ENCODE measurements at places on chromosomes 11 and 22.
A peak's percentile ranks its signal among the peaks of the same experiment; 100 is the strongest.

DNA sequence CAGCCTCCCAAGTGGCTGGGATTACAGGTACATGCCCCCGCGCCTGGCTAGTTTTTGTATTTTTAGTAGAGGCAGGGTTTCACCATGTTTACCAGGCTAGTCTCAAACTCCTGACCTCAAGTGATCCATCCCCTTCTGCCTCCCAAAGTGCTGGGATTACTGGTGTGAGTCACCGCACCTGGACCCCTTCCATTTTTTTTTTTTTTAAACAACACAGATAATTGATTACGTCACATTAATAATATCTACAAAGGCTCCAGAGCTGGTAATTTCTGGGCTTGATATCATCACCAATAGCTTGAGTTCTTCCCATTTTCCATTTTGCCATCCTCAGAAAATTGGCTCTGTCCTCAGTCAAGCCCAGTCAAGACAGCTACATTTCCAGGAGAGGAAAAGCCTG is 7.2 kb downstream of the TTLL1 start:
- DNase-seq = no peak

DNA sequence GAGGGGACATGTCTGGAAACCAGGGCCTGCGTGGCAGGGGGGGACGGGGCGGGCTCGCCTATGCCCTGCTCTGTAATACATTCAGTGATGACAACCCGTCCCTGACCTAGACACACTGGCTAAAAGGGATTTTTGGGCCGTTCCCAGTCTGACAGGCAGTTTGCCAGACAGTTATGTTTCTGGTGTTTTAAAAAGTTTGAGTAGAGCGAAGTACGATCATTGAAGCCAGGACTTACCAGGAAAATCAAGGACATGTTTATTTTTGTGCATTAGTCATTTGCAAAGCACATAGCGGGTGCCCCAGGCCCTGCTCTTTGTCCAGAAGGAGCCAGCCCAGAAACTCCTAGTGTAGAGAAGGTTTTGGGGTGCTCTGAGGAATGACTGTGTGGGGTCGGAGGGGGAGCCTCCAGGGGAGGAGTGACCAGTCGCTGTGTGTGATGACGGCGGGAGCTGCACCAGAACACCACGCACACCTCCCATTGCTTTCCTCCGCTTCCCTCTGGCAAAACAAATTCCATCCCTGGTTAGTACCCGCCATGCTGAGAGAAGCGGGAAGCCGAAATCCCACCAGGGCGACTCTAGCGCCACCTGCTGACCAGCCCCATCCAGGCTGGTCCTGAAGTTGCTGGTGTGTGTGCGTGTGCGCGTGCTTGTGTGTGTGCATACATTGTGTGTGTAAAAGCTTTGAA is 50.8 kb downstream of the FBLN1 start:
- DNase-seq = peak; percentile 19

DNA sequence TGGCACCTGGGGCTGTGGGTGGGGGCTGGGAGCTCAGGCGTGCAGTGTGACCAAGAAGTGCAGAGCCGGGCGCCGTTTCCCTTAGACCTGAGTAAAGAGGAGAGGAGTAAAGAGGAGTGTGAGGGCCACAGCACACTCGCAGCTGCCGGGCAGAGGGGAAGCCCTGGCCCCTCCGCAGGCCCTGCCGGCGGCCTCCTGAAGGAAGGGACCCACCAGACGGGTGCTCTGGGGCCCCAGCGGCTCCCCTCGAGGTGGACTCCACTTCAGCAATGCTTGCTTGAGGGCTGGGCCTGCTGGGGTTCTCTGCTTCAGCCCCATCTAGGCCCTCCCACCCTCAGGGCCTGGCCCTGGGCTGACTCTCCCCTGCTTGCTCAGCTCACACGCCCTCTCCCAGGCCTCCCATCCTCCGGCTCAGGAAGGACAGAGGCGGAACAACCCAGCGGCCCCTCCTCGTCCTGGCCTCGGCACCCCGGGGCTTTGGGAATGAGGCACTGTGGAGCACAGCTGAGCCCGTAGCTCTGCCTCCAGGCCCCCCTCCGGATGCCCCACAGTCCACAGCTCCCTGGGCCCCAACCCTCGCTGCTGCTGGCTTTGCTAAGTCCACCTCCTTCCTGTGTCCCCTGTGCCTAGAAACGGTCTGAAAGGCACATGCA is 1198.7 kb downstream of the BRD1 start:
- no peak for DNase-seq

DNA sequence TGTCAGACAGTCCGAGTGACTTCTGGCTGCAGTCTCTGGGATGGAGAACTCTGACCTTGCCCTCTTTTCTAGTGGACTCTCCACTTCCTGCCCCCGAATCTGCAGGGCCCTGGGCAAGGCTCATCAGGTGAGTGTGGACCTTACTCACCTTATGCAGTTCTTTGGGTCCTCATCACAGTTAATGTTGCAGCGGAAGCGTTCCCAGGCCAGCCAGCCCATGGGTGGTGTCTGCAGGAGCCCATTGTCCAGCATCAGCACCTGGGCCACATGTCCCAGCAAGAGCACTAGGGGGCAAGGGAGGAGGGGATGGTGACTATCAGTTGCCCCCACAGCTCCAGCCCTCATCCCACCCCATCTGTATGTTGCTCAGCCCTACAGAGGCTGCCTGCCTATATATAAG is 2.3 kb downstream of the NAGA start:
- DNase-seq = no peak

DNA sequence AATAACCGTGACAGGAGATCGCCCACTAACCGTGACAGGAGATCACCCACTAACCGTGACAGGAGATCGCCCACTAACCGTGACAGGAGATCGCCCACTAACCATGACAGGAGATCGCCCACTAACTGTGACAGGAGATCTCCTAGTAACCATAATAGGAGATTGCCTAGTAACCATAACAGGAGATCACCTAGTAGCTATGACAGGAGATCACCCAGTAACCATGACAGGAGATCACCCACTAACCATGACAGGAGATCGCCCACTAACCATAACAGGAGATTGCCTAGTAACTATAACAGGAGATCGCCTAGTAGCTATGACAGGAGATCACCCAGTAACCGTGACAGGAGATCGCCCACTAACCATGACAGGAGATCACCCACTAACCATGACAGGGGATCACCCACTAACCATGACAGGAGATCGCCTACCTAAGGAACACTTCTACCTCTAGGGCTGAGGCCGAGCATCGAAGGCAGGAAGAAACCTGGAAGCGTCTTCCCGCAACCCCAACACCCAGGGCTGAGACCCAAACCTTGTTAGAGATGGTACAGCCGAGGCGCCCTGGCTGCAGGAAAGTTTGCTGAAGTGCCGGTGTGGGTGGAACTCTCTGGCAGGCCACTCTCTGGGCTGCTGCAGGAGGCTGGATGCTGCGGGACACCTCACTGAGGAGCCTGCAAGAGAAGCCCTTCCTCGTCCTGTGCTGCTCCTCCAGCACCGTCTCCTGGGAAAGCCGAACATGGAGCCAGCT is 67.5 kb upstream of the THY1 start:
- no peak for DNase-seq

DNA sequence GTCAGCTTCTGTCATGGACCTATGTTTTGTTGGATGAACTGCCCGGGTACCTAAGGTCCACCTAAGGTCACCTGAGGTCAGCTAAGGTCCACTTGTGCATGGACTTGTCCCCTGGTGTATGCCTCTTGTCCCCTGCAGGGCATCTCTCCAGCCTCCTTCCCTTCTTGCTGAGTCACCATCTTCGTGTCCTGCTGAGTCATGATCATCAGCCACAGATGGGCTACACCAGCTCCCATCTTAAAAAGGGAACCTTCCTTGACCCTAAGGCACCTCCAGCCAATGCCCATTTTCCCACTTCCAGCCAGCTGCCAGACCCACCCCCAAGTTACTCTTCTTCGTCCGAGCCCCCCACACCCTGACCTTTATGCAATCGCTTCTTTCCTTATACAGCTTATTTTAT is 544.9 kb downstream of the TBC1D22A start:
- DNase-seq = no peak

DNA sequence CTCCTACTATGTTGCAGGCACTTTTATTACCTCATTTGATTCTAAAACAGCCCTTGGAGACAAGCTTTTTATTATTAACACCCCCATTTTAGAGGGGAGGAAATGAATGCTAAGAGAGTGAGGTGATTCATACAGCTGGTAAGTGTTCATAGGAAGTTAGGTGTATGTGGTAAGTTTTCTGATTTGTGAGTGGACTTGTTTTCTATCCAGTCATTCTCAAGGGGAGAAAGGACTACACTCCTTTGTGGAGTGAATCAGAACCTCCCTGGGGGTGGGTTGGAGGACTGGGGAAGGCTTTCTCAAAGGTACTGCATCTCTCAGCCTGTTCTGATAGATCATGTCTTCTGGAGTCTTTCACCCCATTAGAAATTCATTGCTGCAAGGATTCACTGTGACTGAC is 23.5 kb downstream of the PKNOX2 start:
- DNase-seq = no peak

- DNase-seq = no peak
These were observed 14.2 kb downstream of the CWC15 start for GRCh38 chr11:94959179-94959578.

DNA sequence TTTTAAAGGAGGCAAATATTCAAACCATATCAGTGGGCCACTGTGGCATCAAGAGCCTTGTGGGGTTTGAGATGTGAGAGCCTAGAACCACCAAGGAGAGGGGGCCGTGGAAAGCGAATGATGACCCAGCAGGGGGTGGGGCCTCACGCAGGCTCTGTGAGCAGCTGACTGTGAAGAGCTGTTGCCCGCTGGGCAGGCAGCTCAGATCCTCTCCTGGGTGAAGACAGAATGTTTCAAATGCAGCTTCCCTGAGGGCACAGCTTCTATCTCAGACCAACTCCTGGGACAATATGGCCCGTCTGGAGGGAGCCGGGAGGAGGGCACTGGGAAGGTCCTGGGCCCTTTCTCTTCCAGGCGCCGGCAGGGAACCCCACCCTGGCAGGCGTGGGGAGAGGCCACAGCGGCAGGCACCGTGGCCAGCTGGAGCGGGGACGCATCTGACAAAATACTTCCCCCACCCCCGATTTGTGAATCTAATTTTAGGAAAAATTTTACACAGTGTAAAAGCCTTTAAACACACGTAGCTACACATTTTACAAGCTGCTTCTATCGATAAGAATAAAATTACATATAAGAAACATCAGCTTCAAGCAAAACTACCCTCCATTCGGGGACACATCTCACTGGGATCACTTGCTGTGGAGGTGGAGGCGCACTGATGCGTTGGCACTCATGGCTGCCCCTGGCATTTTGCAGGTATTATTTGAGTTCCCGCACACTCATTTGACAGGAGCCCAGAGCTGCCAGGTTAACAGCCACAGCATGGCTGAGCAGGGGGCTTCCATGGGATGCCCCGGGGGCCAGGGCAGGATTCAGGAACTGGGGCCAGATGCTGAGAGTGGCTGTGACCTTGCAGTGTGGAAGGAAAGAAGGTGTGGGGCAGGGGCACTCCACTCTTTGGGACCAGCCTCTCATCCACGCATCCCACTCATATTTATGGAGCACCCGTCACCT is 40.3 kb downstream of the PARVG start:
- DNase-seq = no peak

DNA sequence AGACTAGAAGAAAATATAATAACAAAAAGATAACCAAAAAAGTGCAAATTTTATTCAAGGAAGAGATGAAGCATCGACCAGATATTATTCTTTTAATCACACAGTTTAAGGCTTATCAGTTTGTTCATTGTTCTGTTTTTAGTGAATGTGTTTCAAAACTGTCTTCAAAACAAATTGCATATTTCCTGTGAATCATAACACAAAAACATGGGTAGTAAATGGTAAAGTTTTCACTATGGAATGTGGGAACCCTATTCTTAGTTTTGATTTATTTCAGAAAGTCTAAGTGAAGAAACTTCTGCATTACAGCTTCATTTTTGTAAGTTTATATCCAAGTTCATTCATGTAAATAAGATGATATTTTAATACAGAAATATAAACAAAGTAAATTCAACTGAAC is 207.6 kb upstream of the LUZP2 start:
- no peak for DNase-seq

GRCh38 chr11:134596404-134596803 is 184.4 kb upstream of the B3GAT1 start:
- DNase-seq = no peak

DNA sequence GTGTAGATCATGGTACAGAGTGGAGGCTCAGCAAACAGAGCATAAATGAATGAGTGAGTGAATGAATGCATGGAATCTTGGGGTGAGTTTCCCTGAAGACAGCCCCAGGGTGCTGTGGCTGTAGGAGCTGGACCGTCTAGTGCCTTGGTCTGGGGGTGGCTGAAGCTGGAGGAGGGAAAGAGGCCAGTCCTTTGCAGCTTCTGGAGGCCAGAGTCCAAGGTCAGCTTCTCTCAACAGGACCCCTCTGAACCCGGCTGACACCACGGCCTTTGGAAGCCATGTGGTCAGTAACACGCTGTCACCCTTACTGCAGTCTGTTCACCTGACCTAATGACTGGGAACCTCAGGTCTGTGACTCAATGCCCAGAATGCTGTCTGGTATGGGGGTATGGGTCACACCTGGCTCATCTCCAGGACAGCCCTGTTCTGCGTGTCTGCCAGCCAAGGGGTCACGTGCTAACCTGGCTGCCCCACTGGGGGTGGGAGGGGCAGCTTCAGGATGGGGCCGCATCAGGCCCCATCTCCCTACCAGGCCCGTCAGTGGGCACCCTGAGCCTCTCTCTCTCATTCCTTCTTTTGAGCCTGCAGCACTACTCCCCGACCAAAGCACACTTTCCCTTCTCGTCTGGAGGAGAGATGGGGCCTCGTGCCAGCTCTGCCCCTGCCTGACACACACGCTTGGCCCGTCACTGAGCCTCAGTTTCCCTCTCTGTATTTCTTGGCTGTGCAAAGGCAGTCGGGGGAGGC is 24.1 kb upstream of the CHKA start:
- no peak for DNase-seq
